Astrocyte of the cerebellum (primary cell): ENCODE measurements at places on chromosomes 12 and 14.

GRCh38 chr14:68211886-68212285 is 392.3 kb downstream of the RAD51B start:
- no peak for DNase-seq

DNA sequence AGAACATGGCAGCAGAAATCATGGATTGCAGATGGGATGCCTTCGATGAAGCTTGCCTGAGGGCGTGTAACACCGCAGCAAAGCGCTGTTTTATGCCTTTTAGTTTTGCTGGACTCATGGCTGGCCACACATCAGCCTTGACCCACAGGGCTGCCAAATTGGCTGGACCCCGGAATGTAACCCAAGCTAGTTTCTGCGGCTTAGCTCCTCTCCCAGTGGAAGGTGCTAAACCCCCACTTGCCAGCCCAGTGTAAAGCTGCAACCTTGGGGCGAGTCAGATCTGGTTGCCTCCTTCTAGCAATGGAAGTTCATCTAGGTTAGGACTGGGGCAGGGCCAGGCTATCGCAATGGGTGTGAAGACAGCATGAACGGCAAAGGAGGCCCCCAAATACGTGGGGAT is 38.3 kb downstream of the MEG3 start:
- DNase-seq: no peak

DNA sequence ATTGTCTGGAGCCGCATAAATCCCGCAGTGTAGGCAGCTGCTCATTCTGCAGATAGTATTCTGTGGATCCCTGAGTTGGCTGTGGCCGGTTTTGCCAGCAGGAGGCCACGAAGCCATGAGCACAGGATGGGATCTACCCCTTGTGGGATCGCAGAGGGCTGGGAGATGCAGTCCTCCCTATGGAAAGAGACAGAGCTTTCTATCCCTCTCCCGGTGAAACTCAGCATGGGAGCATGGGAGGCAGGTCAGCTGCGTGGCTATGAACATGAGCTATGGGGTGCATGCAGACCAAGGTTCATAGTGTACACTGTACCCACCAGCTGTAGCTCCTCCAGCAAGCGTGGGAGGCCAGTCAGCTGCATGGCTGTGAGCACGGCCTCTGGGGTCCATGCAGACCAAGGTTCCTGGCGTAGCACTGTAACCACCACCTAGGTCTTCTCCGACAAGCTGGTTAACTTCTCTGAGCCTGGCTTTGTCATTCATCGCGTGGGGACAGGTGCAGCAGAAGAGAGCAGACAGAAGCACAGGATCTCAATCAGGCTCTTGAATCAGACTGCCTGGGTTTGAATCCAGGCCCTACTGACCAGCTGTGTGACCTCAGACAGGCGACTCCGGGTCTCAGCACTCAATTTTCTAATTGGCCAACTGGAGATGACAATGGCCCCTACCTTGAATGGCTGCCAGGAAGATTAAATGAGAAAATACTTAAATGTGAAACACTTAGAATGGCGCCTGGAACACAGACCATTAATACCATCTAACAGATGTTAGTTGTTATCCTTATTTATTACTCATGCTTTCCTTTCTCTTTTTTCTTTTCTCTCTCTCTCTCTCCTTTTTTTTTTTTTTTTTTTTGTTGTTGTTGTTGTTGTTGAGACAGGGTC is 6.0 kb downstream of the BDKRB1 start:
- DNase-seq: no peak

DNA sequence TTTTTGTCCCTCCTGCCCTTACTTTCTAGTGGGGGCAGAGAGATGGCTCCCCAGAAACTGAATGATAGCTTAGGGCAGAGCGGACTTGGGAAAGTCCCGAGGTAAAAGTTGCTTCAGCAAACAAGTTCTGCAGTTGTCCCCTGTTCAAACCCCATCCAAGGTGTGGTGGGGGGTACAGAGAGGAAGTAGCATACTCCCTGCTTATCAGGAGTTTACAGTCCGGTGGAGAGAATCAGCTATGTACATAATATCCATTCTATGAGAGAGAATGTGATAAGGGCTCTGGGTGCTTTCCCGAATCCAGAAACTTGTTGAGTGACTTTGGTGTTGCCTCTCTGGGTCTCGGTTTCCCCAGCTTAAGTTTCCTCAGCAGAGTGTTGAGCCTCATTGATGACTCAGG is 40.4 kb upstream of the VRK1 start:
- DNase-seq: no peak
